Urothelium cell line (cell line): ENCODE measurements at places on chromosomes 1 and 21.

GRCh38 chr1:67532452-67533216 is 102.4 kb upstream of the SERBP1 start:
- peak; percentile 76 for DNase-seq

- DNase-seq, result no peak
Measured at GRCh38 chr1:30759718-30760281, 2.2 kb upstream of the LAPTM5 start.

DNA sequence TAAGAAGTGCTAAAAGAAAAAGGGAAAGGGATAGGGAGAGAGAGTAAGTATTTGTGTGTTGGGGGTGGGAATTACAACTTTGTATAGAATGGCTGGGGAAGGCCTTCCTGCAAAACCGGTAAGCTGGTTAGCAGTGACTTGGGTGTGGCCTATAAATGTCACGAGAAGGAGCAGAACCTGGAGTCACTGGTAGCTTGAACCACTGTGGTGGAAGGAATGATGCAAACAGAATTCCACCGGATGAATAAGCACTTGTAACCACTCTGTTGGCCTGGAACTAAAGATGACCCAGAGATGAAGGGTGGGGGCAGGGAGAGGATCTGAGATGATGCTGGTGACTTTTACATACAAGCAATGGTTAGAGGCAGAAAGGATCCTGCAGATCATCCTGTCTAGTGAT is 8.9 kb downstream of the XKR8 start:
- DNase-seq, result peak; percentile 58

DNA sequence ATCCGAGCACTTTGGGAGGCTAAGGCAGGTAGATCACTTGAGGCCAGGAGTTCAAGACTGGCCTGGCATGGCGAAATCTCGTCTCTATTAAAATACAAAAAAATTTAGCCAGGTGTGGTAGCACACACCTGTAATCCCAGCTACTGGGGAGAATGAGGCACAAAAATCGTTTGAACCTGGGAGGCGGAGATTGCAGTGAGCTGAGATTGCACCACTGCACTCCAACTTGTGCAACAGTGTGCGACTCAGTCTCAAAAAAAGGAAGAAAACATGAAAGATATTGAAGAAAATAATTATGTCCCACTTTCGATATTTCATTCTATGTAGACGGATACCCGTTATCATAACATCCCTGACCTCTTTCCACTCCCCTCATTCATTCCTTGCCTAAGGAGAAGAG is 19.2 kb downstream of the TUT4 start:
- no peak for DNase-seq

DNA sequence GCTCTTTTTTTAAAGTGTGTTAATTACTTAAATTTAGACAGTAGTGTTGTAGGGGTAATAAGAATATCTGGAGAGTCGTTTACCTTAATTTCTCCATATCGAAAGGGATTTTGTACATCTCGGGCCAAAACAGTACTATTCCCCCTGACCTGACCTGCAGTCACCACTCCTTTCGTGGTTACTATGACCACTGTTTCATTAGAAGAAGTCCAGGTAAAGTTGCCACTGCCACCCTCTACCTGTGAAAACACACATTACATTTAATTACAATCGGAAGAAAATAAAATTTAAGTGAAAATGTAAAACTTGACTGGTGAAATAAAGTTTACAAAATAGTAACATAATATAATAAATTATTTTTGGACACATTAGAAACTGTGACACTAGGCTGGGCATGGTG is 37.2 kb downstream of the NUP210L start:
- DNase-seq, result no peak

DNA sequence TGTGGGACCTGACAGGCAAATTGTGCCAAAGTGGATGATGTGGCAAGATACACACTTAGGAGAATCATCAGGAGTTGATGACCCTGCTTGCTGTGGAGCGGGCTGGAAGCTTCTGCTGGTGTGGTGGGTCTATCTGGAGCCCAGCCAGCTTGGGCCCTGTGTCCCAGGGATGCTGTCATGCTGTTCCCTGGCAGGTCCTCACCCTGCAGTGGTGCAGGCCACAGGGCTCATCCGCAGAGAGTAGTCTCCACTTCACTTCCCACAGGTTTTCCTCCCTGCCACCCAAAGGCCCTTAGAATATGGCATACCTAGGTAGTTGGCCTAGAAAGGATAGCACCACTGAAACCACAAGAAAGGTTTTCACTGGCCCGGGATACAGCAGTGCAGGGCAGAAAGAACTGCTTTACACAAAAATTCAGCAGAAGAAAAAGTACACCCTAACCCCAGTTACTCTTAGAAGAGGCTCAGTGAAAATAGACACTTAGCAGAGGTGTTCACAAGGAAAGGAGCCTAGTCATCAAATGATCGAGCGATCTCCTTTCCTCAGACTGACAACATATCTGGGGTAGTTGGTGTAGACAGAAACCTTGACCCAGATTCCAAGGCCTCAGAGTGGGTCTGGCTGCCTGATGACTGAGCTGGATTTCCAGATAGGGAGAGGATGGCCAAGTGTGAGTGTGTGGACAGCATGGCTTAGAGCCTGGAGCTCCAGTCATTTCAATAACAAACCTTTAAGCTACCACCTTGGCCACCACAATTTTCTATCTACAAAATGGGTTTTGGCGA is 1.3 kb upstream of the C1orf226 start:
- no peak for DNase-seq

- DNase-seq, result no peak
Measured at GRCh38 chr1:231793893-231794292, 167.3 kb downstream of the DISC1 start.

DNA sequence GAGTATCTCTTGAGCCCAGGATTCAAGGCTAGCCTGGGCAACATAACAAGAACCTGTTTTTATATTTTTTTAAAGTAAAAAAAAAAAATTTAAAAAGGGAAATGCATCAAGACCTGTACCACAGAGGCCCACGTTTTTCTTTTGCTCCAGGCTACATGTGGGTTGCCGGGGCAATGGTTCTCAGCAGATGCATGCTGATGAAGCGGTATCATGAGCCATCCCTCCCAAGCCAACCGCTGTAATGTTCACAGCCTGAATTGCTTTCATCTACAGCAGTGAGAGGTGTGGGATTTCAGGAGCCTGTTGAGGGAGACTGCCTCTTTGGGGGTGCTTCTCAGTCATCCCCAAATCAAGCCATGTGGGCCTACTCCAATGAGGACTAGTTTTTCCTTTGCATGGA is 60.5 kb downstream of the CD58 start:
- DNase-seq, result no peak

- DNase-seq, result no peak
Measured at GRCh38 chr1:239446611-239447010, 60.2 kb downstream of the CHRM3 start.

- DNase-seq, result no peak
Measured at GRCh38 chr21:45098867-45099266, 24.5 kb downstream of the ADARB1 start.

- no peak for DNase-seq
Measured at GRCh38 chr1:161379071-161379470, 11.4 kb upstream of the CFAP126 start.

DNA sequence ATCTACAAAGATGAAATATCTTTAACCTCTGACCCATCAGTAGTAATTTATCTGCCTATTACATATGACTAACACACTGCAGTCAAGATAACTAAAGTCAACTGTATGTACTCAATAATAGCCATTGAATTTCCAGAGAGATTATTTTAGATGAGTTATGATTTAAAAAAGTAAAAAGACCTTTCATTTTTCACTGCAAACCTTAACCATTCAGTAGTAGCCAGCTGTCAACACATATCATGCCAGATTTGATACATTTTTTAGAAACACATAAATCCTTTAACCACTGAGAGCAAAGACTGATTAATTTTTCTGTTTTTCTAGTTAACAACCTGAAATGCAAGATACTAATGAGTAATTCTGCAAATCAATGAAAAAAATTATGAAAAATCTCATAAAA is 31.0 kb downstream of the PALMD start:
- DNase-seq, result no peak

GRCh38 chr1:178727014-178727895 is 2.2 kb downstream of the RALGPS2 start:
- DNase-seq, result no peak

DNA sequence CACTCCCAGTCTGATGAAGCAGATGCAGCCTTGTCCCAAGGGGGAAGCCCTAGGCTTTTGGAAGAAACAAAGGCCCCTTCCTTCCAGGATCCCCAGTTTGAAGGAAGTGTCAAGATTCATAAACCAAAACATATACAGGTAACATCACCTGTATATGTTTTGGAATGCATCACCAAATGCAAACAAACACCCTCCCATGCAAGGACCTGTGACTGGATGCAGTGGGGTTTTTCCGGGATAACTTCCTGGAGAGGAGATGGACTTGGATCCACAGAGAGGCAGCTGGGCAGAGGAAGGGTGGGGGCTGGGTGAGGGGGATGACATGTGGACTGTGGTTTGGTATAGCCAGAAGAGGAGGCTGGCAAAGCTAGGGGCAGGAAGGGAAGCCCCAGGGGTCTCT is 1.5 kb upstream of the PLA2G2F start:
- DNase-seq, result no peak
